ENCODE measurements at places on chromosomes 1 and 21.

DNA sequence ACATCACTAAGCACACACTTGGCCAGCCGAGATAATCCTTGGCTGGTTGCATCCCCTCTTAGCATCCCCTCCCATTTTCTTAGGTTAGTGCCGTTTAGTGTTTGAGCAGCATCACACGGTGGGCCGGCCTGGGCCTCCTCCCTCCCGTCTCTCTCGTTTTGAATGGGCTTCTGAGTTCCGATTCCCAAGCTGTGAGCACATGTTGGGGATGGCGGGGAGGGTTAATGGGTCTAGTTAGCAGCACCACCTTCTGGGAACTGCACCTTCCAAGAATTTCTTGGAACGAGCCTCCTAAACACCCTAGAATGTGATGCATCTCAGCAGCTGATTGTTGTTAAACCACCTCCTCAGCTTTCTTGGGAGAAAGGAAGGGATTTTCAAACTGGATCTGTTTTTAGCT is 73.3 kb downstream of the CNIH3 start:
- no peak for DNase-seq

DNA sequence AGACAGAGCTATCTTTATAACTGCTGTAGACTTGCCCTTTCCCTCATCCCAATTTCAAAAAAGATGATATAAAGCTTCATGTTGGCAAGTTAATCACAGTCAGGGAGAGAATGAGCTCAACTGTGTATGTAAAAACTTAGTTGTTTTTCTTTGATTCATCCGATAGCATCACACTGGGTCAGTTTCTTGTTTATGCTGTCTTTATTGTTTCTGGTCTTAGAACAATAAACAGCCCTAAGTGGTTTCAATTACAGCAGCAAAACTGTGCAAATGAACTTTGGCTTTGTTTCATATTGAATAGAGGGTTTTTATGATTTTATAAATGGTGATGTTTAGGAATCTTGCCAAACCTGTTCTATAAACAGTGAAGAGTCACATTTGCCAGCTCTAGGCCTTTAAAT is 423.8 kb upstream of the CXADR start:
- DNase-seq: no peak

DNA sequence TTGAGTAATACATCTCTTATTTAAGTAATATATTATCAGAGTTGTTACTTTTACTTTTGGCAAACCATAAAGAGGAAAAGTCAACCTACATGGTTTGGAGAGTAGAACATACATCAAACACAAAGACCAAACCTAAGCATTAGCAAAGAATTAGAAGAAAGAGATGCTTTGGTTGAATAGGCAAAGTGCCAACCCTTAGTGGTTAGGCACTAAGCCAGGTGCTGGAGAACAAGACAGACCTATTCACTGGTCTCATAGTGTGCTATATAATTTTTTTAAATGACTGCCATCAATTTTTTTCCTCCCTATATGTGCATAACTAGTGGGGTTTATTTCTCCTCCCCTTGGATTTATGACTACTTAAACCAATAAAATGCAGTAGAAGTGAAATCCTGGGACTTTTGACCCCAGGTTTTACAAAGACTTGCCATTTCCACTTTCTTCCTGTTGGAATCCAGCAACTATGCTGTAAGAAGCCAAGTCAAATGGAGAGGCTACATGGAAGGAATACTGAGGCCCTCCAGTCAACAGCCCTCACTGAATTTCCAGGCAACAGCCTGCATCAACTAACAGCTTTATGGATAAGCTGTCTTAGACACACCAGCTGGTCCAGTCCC is 69.8 kb upstream of the HAO2 start:
- no peak for DNase-seq

- DNase-seq: no peak
Observed at GRCh38 chr1:85465786-85466134, 801 bp upstream of the DDAH1 start.

DNA sequence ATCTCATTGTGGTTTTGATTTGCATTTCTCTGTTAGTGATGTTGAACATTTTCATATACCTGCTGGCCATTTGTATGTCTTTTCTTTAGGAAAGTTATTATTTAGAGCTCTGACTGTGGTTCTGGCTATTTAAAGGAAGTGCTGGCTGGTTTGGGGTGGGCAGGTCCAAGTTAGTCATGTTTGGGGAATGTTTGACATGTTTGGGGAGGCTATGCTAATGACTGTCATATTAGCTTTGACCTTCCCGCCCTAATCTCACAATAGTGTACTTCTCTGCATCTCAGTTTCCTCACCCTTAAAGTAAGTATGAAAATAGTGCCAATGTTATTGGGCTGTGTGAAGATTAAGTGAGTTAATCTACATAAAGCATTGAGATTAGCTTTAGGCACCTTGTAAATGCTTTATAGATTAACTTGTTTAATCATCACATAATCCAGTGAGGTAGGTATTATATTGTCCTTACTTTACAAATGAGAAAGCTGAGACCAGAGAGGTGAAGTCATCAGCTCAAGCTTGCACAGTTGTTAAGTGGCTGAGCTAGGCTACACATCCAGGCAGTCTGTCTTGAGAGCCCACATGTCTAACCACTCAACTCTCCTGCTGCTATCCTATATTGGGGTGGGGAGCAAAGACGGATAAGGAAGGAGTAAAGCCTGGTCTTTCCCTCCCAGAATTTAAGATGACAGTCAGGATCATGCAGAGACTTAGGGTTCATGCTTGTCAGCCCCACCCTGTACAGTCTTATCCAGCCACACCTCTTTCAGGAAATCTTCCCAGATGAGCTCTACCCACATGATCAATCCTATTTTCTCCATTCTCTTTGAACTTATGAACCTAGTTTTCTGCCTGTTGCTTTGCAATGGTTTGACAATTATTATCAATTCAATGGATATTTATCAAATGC is 22.8 kb upstream of the CRNN start:
- DNase-seq: no peak

DNA sequence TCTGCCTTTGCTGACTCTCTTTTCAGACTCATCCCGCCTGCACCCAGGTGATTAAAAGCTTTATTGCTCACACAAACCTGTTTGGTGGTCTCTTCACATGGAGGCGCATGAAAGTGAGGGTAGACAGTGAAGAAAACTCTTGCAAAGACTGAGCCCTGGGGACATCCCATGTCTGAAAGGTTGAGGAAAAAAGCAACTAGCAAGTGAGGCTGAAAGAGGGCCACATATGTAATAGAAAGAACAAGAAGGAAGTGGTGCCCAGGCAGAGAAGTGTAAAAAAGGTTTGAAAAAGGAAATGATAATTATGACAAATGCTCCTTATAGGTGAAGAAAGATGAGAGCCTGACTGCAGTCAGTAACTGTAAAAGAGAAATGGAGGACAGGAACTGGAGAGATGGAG is 115.9 kb upstream of the NEK7 start:
- no peak for DNase-seq

DNA sequence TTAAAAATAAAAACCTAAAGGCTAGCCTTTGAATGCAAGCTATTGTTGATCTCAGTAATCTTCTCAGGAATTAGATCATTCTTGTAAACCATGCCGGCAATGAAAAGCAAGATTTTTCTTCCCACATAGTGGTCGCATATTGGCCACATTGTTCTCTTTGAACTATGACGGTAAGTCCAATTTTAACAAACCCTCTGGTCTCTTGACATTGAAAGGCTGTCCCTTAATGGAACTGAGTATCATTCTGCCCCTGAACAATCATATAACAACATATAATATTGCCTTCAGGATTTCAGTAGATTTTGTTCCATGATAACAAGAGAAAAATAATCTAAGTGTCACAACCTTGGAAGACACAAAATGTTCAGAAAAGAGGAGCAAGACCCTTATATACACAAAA is 1.3 kb downstream of the TNNI3K start:
- DNase-seq: no peak

GRCh38 chr1:55329091-55329490 is 113.9 kb upstream of the USP24 start:
- no peak for DNase-seq

DNA sequence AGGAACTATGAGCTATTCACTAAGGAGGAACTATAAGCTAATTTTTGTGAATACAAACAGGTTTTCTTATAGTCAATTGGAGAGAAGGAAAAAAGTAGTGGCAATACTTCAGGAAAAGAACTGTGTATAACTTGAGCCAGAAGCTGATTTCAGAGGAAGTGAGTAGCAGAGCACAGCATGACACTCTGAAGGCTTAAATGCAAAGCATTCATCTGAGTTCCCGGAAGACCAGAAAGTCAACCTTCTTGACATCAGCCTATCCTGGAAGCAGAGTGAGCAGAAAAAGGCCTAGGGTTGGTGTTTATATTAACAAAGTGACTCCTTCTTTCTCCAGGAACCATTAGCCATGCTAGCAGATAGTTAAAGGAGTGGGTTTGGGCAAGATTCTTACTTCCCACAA is 545.2 kb downstream of the MRPL39 start:
- no peak for DNase-seq

DNA sequence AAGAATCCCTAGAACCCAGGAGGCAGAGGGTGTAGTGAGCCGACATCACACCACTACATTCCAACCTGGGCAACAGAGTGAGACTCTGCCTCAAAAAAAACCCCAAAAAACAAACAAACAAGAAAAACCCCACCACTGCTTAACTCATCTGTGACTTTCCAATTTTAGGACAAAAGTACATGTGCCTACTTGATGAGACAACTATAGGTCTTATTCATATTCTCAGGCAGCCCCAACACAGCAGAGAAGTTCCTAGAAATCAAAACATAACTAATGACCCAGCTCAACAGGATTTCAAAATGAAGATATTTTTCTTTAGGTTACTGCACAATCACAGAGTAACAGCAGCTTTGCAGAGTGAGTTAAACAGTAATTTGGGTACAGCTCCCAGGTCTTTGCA is 26.4 kb downstream of the TIAM1 start:
- no peak for DNase-seq

- DNase-seq: no peak
Observed at GRCh38 chr1:89616844-89617627, 15.9 kb upstream of the LRRC8C start.

GRCh38 chr1:23803674-23804073 is 3.1 kb upstream of the GALE start:
- DNase-seq: no peak

DNA sequence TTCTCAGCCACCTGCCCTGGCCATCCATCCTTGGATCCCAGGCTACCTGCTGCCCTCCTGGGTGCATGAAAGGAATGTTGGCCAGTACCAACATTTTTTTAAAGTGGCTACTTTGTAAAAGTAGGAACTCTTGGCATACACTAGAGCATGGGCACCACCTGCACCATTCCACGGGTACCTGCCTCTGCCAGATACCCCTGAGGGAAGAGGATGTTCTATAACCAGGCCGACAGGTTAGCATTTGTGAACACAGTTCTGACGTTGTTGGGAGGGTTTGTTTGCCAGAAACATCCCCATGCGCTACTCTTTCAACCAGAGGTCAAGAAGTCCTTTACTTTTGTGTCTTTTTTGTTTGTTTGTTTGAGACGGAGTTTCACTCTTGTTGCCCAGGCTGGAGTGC is 43.0 kb downstream of the EVA1C start:
- no peak for DNase-seq

DNA sequence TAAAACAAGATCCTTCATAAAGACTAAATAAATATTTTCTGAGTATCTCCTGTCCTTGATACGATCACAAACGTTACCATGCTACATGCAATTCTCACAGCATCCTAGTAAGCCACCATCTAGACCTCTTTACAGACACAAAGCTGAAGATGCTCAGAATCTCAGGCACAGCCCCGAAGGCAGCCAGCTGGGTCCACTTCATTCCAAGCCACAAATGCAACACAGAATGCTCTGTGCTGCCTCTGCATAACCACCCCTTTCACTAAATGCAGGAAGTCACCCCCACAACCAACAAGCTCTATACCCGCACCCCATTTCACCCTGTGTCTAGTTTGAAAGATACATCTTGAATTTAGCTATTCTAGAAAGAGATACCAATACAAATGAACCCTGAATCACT is 12.9 kb downstream of the RCAN1 start:
- DNase-seq: no peak

GRCh38 chr1:232382671-232383070 is 247.3 kb downstream of the SIPA1L2 start:
- no peak for DNase-seq

GRCh38 chr1:91076834-91077233 is 55.0 kb upstream of the ZNF644 start:
- DNase-seq: no peak

GRCh38 chr1:200638073-200638472 is 17.5 kb upstream of the KIF14 start:
- no peak for DNase-seq

GRCh38 chr1:209076688-209077087 is 506.8 kb upstream of the CAMK1G start:
- peak; percentile 4 for DNase-seq

DNA sequence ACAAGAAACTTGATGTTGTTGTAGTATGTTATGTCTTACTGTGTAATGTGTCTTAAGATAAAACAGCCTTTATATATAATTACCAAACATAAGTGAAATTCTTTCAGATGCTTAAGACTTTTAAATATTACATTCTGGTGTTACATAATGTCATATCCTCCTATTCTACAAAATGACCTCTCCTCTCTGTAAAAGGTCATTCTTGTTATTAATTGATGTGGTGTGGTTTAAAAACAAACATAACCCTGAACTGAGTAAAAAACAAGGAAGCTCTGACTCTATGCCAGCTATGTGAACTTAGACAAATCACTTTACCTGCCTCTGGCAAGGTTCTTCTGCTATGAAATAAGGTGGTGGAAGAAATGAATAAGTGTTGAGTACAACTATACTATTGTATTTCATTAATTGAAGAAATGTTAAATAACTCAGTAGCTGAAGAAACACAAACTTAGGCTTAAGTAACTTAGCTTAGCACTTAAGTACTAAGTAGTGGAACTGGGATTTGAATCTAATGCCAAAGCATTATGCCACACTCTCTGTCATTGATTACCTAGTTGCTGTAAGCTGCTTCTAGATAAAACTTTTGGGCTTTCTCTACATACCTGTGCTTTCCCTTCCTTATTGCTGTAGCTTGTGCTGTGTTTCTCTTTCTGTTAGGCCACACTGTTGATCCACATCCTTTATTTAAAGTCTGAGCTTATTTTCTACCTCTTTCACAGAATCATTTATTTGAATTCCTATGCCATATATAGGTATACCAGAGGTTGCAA is 859 bp upstream of the ANGPTL1 start:
- DNase-seq: no peak

GRCh38 chr1:70487459-70487815 is 76.4 kb downstream of the CTH start:
- DNase-seq: no peak

GRCh38 chr1:206411321-206411720 is 59.0 kb upstream of the IKBKE start:
- no peak for DNase-seq

DNA sequence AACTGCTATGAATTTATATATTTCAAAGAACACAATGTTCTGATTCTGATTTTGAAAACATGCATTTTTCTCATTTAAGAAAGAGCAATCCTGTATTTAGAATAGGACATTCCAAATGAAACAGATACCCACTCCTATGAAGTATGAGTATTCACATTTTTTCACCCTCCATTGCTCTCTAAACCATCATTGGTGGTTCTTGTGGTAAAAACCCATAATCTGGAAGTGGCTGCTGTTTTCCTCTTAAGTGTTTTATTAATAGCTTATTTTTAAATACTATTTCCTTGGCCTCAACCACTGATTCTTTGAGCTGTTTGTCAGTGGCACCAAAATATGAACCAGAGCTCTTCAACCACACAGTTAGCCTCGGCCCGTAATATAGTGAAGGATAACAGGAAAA is 60.0 kb upstream of the ADAM30 start:
- DNase-seq: no peak

- DNase-seq: peak; percentile 89
Observed at GRCh38 chr21:43810505-43811261, 21.3 kb downstream of the RRP1 start.
